Fibroblast of skin of scalp (primary cell): ENCODE measurements at places on chromosomes 12 and 14.

- DNase-seq, result no peak
Measured at GRCh38 chr14:33834466-33835260, 116.2 kb downstream of the EGLN3 start.

- no peak for DNase-seq
Measured at GRCh38 chr14:23245282-23245681, 7.5 kb downstream of the RNF212B start.

- DNase-seq, result peak; percentile 29
Measured at GRCh38 chr12:76704693-76705092, 59.2 kb upstream of the ZDHHC17 start.

GRCh38 chr12:56803750-56804149 is 40.6 kb downstream of the HSD17B6 start:
- DNase-seq, result no peak

DNA sequence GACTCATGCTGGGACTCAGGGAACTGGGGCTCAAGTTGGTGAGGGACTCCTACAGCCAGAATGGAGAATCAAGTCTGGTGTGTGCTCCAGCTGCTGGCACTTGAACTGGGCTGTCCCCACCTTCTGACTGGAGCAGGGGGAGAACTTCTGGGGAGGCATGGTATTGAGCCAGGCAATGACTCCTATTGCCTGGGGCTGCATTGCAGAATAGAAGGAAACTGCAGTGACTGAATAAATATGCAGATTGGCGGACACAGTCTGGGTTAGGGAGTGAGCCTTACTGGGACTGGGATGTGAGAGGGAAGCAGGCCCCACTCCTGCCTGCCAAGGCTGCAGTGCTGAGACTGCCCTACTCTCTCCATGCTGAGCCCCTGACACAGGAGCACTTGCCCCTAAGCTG is 8.8 kb upstream of the ZNF268 start:
- DNase-seq, result no peak

- no peak for DNase-seq
Measured at GRCh38 chr14:105138021-105138541, 30.5 kb downstream of the JAG2 start.

GRCh38 chr14:46034305-46034704 is 617.3 kb downstream of the RPL10L start:
- no peak for DNase-seq

GRCh38 chr12:122965321-122965751 is 927 bp downstream of the ABCB9 start:
- DNase-seq, result no peak

GRCh38 chr12:2453761-2454090 is 341.0 kb upstream of the FKBP4 start:
- no peak for DNase-seq

- no peak for DNase-seq
Measured at GRCh38 chr12:27297566-27297965, 35.1 kb upstream of the BMAL2 start.

DNA sequence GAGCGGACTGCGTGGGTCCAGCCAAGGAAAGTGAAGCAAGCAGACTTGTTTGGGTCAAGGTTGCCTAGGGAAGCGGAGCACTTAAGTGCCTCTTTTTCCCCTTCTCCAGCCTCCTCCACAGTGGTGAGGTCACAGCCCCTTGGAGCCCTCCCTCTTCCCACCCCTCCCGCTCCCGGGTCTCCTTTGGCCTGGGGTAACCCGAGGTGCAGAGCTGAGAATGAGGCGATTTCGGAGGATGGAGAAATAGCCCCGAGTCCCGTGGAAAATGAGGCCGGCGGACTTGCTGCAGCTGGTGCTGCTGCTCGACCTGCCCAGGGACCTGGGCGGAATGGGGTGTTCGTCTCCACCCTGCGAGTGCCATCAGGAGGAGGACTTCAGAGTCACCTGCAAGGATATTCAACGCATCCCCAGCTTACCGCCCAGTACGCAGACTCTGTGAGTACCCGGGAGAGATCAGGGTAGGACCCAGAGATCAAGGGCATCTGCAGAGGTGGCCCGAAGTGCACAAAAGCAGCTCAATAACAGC is at the start of gene TSHR:
TSS of gene TSHR (plus strand) at position 206 of the 526 bp plus-strand sequence. CDS start at position 266, 60 bp downstream.
- DNase-seq, result no peak

DNA sequence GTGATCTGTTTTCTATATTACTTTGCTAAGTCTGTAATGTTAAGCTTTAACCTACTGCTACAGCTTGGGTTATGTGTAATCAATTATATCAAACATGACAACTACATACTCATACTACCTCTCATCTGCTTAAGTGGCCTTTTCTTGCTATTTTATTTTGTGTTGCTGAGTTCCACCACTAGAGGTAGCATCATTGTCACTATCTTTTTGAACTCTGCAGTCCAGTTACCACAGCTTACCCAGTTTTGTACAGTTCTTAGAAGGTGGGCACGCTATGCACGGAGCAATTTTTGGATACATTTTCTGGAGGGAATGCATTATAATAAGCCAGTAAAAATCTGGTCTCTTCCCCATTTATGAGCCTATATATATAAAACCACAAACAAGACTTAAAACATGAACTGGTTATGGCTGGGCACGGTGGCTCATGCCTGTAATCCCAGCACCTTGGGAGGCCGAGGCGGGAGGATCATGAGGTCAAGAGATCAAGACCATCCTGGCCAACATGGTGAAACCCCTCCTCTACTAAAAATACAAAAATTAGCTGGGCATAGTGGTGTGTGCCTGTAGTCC is 48.5 kb downstream of the SAV1 start:
- DNase-seq, result peak; percentile 53

GRCh38 chr14:90342327-90342726 is 10.6 kb upstream of the NRDE2 start:
- no peak for DNase-seq

GRCh38 chr14:36507847-36508417 is 12.1 kb downstream of the NKX2-1 start:
- no peak for DNase-seq
